ENCODE measurements at places on chromosomes 2 and 18. TPM values are rescaled to one million over a fixed set of nuclear protein-coding genes. Genes with fewer than 3 reads are reported as not detected.

C2orf78 gene
- total RNA-seq, result not detected

DNA sequence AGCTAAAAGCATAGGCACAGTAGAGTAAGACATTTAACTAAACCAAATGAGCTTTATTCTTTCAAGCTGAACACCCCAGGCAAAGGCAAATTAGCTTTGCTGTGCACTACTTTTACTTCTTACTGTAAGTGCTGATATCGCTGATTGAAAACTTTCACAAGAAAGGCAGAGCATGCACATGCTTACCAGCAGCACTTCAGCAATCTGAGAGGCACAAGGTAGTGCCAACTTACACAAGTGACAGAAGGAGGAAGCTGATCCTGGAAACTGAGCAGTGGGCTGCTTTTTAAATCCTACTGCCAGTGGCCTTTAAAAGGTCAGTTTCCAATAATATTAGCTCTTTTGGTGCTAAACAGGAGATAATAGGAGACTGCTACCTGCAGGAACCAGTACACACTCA is 43.9 kb downstream of the LANCL1 start:
- DNase-seq, result peak; percentile 69
- H3K27me3 ChIP-seq, result no peaks in the 10 kb centered on the region
- H3K36me3 ChIP-seq, result peaks cover 31% of the 10 kb centered on the region

DNA sequence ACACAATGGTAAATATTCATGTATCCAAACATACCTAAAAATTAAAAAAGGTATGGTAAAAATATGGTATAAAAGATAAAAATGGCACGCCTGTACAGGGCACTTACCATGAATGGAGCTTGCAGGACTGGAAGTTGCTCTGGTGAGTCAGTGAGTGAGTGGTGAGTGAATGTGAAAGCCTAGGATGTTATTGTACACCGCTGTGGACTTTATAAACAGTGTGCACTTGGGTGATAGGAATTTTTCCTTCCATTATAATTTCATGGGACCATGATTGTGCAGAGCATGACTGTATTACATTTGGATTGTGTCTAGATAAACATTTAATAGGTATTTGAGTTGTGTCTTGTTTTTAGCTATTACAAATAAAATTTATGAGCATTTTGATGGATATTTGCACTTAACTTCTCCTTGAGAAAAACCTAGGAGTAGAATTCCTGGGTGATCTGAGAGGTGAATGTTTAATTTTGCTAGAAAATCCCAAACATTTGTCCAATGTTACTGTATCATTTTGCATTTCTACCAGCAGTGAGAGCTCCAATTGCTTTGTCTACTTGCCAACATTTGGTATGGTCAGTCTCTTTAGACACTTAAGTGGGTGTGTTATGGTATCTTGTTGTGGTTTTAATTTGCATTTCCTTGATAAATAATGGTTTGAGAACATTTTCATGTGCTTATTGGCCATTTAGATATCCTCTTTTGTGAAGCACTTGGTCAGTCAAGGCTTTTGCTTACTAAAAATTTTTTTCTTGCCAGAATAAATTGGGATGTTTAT is 81.7 kb downstream of the BCL2L11 start:
- no peaks in the 10 kb centered on the region for H3K27me3 ChIP-seq
- H3K36me3 ChIP-seq, result no peaks in the 10 kb centered on the region
- DNase-seq, result no peak
- no peaks in the 10 kb centered on the region for H3K4me1 ChIP-seq

GRCh38 chr2:38164881-38165280 is 88.9 kb upstream of the CYP1B1 start:
- peaks cover 4% of the 10 kb centered on the region for H3K4me1 ChIP-seq
- no peak overlapping the region for H3K4me3 ChIP-seq
- no peaks in the 10 kb centered on the region for H3K36me3 ChIP-seq
- H3K27me3 ChIP-seq, result no peaks in the 10 kb centered on the region
- H3K27ac ChIP-seq, result no peak overlapping the region

ANKRD62 gene
- 0.40 TPM for total RNA-seq

CYP1B1 gene
- 13.2 TPM for total RNA-seq

- peaks cover 3% of the 10 kb centered on the region for H3K36me3 ChIP-seq
- H3K27ac ChIP-seq, result no peak overlapping the region
- peaks cover 55% of the 10 kb centered on the region for H3K4me1 ChIP-seq
- no peaks in the 10 kb centered on the region for H3K27me3 ChIP-seq
- no peak overlapping the region for H3K4me3 ChIP-seq
Observed at GRCh38 chr2:25310709-25310964, 31.1 kb downstream of the DNMT3A start.

- no peaks in the 10 kb centered on the region for H3K4me1 ChIP-seq
- no peak overlapping the region for H3K4me3 ChIP-seq
- H3K27me3 ChIP-seq, result no peaks in the 10 kb centered on the region
Observed at GRCh38 chr2:95386031-95386430, 16.5 kb upstream of the FAHD2A start.

DNA sequence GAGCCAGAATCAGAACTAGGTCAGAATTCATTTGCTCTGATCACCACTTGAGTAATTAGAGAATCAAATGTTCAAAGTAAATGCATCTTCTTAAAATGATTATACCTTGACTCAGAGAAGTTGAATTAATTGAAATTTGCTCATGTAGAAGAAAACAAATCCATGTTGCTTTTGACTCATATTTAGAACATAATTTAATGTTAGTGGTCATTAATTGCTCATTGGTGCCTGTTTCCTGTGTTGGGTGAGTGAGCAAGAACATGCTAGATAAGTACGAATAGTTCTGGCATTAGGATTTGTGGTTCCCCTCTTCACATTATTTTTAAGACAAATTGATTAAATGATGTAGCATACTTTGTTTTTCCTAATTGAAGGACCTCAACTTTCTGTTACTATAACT is 19.0 kb downstream of the ACVR2A start:
- no peaks in the 10 kb centered on the region for H3K36me3 ChIP-seq
- no peak overlapping the region for H3K27ac ChIP-seq
- no peak for DNase-seq
- no peaks in the 10 kb centered on the region for H3K27me3 ChIP-seq
- H3K4me1 ChIP-seq, result peaks cover 3% of the 10 kb centered on the region

TMEM185B gene
- 22.0 TPM for total RNA-seq

DNA sequence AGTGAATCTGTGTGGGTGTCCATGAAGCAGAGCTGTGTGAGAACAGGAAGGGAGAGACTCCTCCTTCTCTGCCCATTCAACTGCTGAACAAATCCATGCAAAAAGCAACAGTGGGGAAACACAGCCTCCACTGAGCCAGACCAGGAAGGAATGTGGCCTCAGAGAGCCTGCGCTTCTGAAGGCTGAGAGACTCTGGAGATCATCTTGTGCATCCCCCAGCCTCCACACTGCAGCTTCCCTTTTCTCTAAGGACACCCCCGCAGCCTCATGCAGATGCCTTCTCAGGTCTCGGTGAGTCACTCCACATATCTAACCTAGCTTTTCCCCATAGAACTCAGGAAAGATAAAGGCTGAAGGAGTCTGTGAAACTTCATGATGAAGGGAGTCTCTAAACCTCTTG is 402.9 kb downstream of the TNS1 start:
- H3K27me3 ChIP-seq, result no peaks in the 10 kb centered on the region
- H3K36me3 ChIP-seq, result no peaks in the 10 kb centered on the region
- DNase-seq, result no peak
- peaks cover 1% of the 10 kb centered on the region for H3K4me1 ChIP-seq
- no peak overlapping the region for H3K4me3 ChIP-seq

DNMT3A gene
- 25.6 TPM for total RNA-seq

- no peaks in the 10 kb centered on the region for H3K36me3 ChIP-seq
- H3K27ac ChIP-seq, result no peak overlapping the region
- H3K4me3 ChIP-seq, result no peak overlapping the region
- H3K4me1 ChIP-seq, result peaks cover 5% of the 10 kb centered on the region
Observed at GRCh38 chr2:109375131-109375561, 238.6 kb downstream of the SEPTIN10 start.

PLCL1 gene
- 9.4 TPM for total RNA-seq

DNA sequence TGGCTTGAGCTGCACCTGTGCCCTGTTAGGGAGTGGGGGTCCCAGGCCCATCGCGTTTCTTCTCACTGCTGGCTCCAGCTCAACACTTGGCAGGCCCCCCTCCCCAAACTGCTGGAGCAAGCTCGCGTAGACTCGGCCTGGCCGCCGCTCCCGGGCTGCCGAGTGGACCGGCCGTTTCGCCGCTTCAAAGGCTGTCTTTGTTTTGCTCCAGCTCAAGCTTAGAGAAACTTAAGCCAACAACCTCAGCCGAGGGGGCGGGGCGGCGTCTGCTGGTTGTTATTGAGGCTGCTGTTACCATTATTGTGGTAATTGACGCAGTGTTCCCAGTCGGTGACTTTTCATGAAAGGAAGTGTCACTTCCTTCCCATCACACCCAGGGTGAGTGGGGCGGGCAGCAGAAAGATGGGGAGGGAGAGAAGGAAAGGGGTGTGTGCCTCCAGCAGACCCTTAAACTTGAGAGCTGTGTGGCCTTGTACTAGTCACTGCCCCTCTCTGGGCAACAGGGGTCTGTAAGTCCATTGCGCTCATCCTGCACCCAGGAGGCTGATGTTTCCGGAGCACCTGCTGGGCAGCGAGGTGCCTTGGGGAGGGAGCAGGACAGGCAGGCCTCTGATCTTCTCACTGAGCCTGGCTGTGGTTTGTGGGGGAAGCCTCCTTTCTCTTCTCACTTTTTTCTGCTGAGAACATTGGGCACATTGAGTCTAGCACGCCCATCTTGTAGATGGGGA is 2.1 kb downstream of the ARID5A start:
- DNase-seq, result peak; percentile 94
- H3K4me3 ChIP-seq, result peak overlapping the region; percentile 86
- H3K27me3 ChIP-seq, result no peaks in the 10 kb centered on the region
- peaks cover 23% of the 10 kb centered on the region for H3K4me1 ChIP-seq
- H3K27ac ChIP-seq, result peak overlapping the region; percentile 98
- H3K36me3 ChIP-seq, result peaks cover 5% of the 10 kb centered on the region

- H3K36me3 ChIP-seq, result no peaks in the 10 kb centered on the region
- H3K4me1 ChIP-seq, result peaks cover 18% of the 10 kb centered on the region
- no peak overlapping the region for H3K27ac ChIP-seq
- DNase-seq, result peak; percentile 68
Observed at GRCh38 chr2:28366496-28367282, 26.0 kb upstream of the FOSL2 start.

DNA sequence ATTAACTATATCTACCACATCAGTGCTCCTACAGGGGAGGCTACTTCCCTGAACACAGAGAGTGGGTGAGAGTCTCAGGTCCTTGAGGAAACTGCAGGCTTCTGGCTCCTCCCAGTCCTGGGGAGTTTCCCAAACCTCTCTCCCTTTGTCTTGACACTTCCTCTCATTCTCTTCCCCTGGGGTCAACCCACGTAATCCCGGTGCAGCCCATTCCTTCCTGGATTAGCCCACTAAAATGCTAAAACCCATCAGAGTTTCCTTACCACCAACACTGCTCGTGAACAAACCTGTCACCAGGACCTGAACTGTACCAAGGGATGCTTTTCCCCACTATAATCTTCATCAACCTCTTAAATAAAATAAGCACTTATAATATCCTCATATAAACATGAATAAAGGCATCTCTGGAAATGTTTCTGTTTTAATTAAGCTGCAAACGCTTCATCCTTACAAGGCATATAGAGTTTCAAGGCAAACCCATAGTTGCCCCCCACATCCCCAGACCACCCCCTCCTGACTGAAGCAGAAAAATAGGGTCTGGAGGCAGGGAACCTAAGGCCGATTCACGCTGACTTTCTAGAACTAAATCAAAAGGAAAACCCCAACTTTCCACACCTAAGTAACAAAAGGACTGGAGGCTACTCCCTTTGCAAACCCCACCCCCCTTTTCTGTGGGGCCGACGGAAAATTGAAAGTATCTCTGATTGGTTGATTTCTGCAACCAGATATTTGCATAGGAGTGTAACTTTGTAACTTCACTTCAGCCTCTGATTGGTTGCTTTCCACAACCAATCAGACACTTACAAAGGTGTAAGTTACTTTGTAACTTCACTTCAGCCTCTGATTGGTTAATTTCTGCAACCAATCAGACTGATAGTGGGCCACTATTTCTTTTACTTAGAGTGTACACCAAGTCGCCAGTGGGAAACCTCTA is 19.0 kb downstream of the TMSB10 start:
- no peak overlapping the region for H3K4me3 ChIP-seq
- H3K4me1 ChIP-seq, result peaks cover 47% of the 10 kb centered on the region
- peak; percentile 52 for DNase-seq
- H3K36me3 ChIP-seq, result no peaks in the 10 kb centered on the region
- no peaks in the 10 kb centered on the region for H3K27me3 ChIP-seq

PROC gene
- not detected for total RNA-seq

ANKRD36C gene
- total RNA-seq, result 13.1 TPM

CCT7 gene
- 124 TPM for total RNA-seq

NRP2 gene
- total RNA-seq, result 68.4 TPM

GRCh38 chr18:8625461-8626092 is 16.3 kb downstream of the RAB12 start:
- no peaks in the 10 kb centered on the region for H3K36me3 ChIP-seq
- H3K27ac ChIP-seq, result no peak overlapping the region
- H3K27me3 ChIP-seq, result no peaks in the 10 kb centered on the region

DNA sequence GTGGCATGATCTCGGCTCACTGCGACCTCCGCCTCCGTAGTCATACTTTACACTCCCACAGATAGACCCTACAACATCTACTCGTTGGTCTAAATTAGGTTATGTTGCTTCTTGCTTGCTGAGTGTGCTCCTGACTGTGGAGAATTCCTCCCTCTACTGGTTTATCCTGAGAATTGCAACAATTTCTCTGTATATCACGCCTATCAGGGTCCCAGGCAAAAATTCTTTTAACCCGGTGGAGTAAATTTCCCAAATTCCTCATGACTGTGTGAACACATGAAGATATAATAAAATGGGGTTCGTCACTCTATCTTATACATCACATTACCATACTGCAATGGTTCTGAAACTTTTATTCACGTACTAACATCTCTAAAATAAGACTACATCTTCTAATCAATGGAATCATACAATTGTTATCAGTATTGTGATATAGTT is 156.7 kb downstream of the EVA1A start:
- H3K27me3 ChIP-seq, result no peaks in the 10 kb centered on the region
- no peak overlapping the region for H3K4me3 ChIP-seq
- no peaks in the 10 kb centered on the region for H3K36me3 ChIP-seq
- DNase-seq, result no peak
- no peaks in the 10 kb centered on the region for H3K4me1 ChIP-seq

DNA sequence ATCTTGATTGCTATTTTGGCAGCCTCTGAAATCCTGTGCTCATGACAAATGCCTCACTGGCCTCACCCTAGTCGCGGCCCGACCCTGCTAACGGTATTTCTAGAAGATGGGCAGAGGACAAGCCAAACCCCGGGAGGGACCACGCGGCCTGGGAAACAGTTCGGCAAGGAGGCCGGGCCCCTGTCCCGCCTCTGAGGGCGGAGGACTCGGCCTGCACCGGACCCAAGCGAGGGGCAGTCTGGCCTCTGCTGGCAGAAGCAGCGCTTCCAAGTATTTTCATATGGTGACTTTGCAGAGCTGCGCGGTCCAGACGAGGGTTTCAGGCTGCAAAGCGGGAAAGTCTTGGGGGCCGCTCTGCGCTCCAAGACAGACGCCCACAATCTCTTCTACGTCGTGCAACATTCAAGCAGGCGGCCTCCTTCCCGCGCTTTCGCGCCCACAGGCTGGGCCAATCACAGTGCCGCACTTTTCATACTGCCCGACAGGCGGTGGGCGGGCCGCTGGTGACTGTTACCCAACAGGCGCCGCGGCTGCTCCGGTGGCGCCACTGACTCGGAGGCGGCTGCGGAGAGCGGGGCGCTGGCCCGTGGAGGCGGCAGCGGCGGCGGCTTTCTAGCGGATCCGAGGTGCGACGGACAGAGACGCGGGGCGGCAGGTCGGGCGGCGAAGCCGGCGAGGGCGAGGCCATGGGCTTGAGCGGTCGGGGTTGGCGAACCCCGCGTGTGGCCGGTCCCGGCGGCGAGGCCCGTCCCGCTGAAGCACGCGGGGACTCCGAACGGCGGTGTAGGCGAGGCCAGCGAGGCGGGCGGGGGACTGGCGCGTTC is at the start of gene RBM44:
Gene RBM44, plus strand, starts transcription at position 544 of the 824 bp plus-strand sequence. CDS start 14,831 bp downstream, outside the sequence.
- no peaks in the 10 kb centered on the region for H3K27me3 ChIP-seq
- DNase-seq, result no peak
- H3K27ac ChIP-seq, result no peak within 1 kb of the TSS

Data from upper lobe of left lung (tissue), 6 donors.